Activated CD4-positive, alpha-beta T cell treated with anti-CD3 and anti-CD28 coated beads, Interleukin-2, amount 50 U/mL, for 24 hours (primary cell): ENCODE measurements at places on chromosomes 11 and 22.

- DNase-seq: no peak
Observed at GRCh38 chr11:111512296-111513239, at the start of gene BTG4. TSS of gene BTG4 (minus strand) at chr11:111512386. CDS start at chr11:111498776, 13,610 bp downstream.

GRCh38 chr11:73980001-73980961, 2.4 kb downstream of the UCP2 start:
- DNase-seq: no peak

DNA sequence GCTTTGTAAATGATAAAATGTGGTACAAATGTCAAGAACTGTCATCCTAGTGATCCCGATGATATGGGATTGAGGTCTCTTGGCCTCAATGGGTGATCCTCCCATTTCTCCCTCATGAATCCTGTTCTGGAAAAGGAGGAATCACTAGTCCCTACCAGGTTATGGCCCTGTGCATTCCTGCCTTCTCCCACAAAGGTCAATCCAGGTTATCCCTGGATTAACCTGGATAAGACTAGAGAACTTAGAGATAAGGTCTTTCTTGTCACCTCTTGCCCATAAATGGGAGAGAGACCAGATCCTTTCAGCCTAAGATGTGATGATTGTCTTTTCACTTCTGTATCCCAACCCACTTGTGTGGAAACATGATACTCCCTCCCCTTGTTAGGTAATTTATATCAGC, 396.7 kb downstream of the BUD13 start:
- no peak for DNase-seq

- no peak for DNase-seq
Observed at GRCh38 chr22:46861468-46862367, 99.3 kb downstream of the TBC1D22A start.

- no peak for DNase-seq
Observed at GRCh38 chr11:75944515-75944914, 129.5 kb downstream of the UVRAG start.

DNA sequence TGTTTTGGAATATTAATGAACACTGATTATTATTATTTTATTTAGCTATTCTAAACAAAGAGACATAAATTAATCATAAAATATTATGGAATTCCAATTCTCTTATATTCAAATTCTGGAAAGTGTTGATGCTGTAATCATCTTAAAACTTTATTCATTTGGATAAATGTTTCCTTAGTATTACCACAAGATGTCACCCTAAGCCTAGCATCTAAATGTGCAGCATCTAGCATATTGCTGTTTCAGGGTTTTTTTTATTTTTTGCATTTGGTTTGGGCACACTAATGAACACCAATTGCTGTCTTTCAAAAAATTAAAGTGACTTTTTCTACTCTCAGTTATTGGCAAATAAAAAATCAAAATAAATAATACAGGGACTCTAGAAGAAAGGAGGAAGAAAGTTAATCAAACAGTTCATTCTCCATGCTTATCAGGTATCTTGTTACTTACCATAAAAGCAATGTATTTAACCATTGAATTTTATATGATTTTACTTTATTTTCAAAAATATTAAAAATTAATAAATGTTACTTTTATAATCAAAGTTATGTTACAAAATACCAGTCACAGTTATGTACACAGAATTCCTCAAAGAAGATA, 31.8 kb downstream of the DLG2 start:
- DNase-seq: peak; percentile 9

- peak; percentile 64 for DNase-seq
Observed at GRCh38 chr22:20117633-20118299, 740 bp upstream of the TRMT2A start.

DNA sequence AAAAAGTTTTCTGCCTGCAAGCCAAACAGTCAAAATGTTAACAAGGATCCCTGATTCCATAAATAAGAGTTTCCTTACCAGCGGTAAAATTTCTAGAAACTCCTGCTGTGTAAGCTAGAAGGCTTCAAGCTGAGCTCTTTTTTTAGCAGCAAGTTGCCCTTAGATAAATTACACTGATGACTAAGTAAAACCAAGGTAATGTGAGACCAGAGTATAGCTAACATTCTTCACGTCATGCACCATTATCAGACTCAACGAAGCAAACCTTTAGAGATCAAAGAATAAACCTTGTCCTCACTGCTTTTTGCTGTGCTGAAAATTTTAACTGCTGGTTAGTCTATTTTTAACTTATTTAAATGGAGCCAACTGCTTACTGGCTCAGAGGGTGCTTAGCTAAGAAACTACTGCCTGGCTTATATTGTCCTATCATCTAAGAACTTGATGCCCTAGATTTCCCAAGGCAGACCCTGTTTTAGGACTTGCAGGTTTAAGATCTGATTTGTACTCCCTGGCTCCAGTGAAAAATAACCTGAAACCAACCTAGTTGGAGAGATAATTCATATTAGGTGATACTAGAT, 900.7 kb downstream of the JRKL start:
- DNase-seq: no peak
